Neuronal stem cell (in vitro differentiated cells): ENCODE measurements at places on chromosomes 3 and 15.

GRCh38 chr15:57344282-57344681, 32.0 kb upstream of the CGNL1 start:
- no peak for DNase-seq

DNA sequence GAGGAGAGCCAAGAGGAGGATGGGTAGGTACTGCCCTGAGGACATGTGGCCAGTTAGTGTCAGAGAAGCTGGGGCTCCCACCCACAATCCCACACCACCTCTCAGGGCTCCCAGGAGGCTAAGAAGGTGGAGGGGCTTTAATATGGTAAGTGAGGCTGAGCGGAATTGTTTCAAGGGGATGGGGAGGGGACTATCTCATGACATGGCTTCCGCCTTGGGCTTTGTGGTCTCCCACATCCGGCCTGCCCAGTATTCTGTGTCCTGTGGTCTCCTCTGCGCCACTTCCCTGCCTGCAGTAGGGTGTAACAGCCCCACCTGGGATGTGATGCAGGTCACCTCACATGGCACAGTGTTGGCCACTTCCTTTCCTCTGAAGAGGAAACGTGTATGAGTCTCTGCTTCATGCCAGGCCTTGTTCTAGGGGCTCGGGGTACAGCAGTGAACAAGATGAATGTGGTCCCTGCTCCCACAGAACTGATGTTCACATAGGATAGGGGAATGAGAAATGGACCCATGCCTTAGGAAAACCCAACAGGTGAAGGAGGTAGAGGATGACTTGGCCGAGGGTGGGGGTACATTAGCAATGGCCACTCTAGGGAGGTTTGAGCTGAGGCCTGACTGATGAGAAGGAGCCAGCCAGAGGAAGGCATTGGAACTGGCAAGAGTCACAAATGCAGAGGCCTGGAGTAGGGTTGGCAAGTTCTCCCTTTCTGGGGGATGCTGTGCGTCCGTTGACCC, 3.2 kb downstream of the NEIL1 start:
- no peak for DNase-seq

DNA sequence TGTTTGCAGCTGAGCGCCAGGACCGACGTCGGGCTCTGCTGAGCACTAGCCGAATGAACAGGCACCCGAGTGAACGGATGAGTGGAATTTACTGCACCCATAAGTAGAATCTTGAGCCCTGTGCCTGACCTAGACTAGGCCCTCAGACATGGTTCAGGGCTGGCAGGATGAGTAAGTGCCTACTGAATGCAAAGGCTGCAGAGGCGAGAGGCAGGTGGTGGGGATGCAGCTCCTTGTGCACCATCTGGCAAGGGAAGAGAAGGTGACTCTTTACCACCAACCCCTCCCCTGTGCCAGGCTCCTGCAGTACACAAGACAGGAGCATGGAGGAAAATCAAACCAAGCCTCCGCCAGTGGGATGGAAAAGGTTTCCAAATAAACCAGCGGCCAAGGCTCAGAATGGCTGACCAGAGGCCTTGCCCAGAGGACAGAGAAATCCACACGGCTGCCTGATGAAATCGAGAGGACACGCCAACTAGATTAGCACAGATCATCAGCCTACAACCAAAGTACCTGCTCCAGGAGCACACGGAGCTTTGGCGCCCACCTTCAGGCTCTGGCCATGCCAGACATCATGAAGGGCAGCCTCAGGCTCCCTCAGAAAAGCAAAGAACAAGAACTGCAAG, 141.7 kb upstream of the IQSEC1 start:
- no peak for DNase-seq

GRCh38 chr3:108305484-108306172, 9.3 kb downstream of the HHLA2 start:
- DNase-seq = no peak

DNA sequence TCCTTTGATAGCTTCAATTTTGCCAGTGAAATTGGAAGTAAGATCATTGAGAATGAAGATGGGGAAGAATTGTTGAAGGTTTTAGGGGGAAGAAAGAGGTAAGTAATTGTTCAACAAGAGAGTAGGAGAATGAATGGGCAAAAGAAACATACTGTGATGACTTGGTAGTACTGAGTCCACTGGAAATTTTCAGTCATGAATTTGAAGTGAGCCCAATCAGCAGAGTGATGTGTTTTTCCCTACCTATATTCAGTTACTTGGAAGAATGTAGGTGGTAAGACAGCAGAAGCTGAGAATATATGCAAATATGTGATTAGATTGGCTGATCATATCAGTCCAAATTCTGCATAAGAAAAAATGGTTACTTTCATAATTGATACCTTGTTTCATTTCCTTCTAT, 569.6 kb downstream of the AGBL1 start:
- no peak for DNase-seq
